ENCODE measurements at places on chromosomes 1 and 21. TPM values are rescaled to one million over a fixed set of nuclear protein-coding genes. Genes with fewer than 3 reads are reported as not detected.

Gene DUSP10
- total RNA-seq, result 36.4 TPM

Gene OR2T35
- not detected for total RNA-seq

Gene TACSTD2
- 0.26 TPM for total RNA-seq

Gene BRDT
- not detected for total RNA-seq

Gene CSMD2
- total RNA-seq, result 1.7 TPM

Gene CLDN8
- total RNA-seq, result not detected

Gene SV2A
- total RNA-seq, result 16.0 TPM

Gene EDARADD
- under 0.01 TPM for total RNA-seq

Gene PSMG1
- total RNA-seq, result 30.1 TPM

Gene LAMC1
- 655 TPM for total RNA-seq

Gene SRSF11
- 115 TPM for total RNA-seq
